Choroid plexus epithelial cell (primary cell): ENCODE measurements at places on chromosomes 7 and 10.

DNA sequence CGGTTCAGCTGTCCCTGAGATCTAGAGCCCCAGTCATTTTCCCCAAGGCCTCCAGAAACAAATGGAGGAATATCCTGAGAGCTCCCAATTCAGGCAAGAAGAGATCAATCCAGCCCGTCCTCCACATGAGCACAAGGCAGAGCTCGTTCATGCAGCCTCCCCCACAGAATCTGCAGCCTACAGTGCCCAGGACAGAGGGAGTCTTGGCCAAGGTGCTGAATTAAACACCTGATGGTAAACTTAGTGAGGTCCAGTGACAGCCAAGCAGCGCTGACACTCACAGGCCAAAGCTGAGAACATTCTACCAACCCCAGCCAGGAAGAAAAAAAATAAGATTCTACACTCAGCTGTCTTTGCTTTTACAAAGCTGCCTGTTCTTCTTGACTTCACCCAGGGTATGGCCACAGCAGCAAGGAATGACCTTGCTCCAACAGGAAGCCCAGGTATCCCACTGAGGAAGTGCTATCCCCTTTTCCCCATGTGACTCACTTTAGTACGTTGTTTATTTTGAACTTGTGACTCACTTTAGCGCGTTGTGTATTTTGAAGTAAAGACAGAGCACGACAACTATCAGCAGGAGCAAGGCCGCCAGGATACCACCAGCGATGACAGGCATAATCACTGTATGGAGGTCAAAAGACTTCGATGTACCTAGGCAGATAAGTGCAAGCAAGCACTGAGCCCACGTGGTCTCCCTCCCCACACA is 4.4 kb upstream of the CUZD1 start:
- no peak for DNase-seq

DNA sequence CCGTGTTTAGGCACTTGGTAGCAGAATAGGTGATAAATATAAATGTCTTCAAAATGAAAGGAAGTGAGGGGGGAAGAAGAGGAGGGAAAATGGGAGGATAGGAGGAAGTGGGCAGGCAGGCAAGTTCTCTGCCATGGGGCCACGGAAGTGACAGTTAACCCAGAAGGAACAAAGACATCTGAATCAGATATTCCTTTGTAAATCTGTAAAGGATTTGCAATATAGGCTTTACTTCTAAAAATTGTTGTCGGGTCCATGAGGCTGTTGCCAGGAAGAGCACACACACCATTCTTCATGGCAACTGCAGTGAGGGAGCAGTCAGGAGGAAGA is 23.7 kb upstream of the RASSF4 start:
- DNase-seq: no peak

DNA sequence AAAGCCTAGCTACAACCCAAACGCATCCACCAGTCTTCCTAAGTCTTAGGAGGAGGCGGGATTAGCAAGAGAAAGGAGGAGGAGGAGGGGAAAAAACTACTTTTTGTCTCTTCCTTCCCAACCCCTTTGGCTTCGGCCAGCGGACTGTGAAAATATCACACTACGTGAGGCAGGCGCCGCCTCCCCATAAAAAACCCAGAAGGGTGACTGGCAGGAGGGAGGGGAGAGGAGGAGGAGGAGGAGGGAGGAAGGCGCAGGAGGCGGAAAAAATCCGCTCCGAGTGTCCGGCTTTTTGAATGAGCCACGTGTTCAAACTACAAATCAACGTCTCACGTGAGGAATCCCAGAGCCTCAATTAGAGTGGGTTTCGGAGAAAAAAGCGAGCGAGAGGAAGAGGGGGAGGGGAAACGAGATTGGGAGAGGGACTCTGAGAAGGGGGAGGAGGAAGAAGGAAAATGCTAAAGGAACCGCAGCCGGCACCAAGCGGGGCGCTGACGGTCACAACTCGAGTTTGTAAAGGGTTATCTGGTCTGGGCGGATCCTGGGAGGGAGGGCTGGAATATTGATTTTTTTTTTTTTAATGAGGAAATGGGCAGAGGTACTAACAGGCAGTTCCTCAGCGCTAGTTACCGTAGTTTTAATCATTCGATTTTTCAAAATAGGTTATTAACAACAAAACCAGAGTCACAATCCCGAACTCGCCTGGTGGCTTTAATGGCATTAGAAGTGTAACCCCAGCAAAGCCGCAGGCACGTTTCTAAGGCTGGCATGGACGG is at the start of gene IGF2BP3:
Gene IGF2BP3 (minus strand): TSS at position 162 of the 776 bp plus-strand sequence. CDS start 381 bp downstream, outside the sequence.
- DNase-seq: peak; percentile 97

DNA sequence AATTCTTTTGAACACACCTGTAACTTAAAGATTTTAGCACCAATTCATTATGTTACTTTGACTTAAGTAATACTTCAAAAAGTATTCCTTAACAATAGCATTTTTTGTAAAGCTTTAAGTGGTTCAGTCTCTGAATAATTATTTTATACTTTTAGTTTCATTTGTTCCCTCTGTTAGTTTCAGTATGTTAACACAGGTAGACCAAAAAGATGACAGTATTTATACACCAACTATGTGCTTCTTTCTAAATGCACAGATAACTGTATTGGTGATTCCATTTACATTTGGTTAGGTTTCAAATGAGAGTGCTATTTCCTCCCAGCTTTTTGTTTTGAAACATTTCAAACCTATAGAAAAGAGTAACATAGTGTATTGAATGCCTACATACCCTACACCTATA is 14.0 kb downstream of the RALA start:
- no peak for DNase-seq

GRCh38 chr10:75400163-75400770 is 1.3 kb downstream of the ZNF503 start:
- DNase-seq: peak; percentile 36

- no peak for DNase-seq
Measured at GRCh38 chr7:133971625-133972024, 155.5 kb upstream of the LRGUK start.

DNA sequence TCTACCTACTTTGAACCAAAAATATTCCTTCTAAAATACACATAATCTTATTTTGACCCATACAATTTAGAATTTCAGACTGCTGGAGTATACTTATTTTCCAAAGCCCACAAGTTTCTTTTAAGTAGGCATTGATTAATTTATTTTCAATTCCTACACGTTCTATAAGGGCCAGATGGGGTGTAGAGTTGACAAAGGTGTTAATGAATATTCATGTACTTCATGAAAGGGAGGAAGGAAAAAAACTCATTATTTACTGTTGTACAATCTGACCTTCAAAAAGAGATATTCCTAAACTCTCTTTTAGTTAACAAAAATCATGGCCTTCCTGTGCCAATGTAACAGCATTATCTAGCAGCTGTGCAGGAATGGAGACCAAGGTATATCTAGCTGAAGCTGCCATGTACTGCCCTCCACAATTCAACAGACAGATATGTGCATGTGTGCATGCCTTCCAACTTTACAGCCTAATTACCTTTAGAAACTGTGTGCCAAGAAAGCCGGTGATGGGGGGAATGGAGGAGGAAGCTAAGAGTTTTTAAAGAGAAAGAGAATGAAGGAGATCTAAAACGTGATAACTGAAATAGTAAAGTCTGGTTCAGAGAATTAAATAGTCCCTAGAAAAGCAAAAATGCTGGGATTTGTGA is 108.9 kb downstream of the UPF2 start:
- no peak for DNase-seq
